ENCODE measurements at places on chromosomes 12 and 14.

DNA sequence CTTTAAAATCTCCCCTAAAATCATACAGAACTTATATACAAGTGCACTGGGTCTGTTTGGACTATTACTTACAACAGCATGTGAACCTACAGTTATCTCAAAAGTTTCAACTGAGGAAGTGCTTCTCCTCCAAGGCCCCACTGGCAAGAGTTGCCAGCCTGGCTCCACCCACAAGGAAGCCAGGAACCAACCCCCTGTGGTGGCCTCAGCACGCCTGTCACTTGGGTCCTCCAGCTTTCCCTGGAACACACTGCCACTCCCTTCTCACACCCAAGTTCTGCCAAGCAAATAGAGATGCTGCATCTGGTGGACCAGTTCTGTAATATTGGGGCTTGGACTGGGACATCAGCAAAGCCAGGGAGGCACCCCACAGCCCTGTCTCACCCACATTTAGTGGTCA, 115.4 kb downstream of the GCH1 start:
- no peak for DNase-seq

DNA sequence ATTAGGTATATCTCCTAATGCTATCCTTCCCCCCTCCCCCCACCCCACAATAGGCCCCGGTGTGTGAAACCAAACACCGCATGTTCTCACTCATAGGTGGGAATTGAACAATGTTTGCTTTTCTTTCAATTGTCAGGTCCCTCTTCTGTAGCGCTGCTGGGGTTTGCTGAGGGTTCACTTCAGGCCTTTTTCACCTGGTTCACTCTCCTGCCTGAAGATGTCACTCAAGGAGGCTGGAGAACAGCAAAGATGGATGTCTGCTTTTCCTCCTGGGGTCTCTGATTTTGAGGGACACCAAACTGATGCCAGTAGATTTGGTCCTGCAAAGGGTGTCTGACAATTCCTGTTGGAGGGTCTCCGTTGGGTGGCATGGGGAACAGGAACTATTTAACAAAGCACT, 35.8 kb downstream of the KLRK1 start:
- DNase-seq, result no peak

DNA sequence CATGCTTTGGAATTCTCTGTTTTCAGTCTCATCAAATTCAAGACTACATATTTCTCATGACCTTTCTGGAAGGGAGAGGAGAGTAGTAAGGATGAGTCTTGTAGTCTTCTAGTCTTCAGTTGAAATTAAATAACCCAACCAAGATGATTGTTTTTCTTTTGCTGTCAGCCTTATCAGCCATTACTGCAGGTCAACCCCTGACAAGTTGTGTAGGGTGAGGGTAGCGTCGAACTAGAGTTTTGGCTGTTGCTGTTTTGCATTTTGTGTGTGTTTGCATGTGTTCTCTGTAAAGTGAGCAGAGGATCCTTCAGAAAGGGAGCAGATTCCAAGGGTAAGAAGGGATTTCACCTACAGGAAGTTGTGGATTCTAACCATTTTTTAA, 28.4 kb downstream of the DIP2B start:
- DNase-seq, result no peak

- DNase-seq, result no peak
These were observed 218.3 kb upstream of the DAAM1 start for GRCh38 chr14:58969951-58970751.

All from T-helper 22 cell (primary cell).